Cerebellum (tissue), 4 donors: ENCODE measurements at places on chromosomes 11 and 22. TPM values are rescaled to one million over a fixed set of nuclear protein-coding genes. Genes with fewer than 3 reads are reported as not detected.

The PKNOX2 gene
- total RNA-seq = 6.4 TPM

The OR5B17 gene
- not detected for total RNA-seq

The SIK2 gene
- 15.5 TPM for total RNA-seq

The NPAT gene
- 29.9 TPM for total RNA-seq

The P2RX6 gene
- total RNA-seq = 0.36 TPM

The ASCL2 gene
- 1.7 TPM for total RNA-seq

The PYGM gene
- total RNA-seq = 1.1 TPM

The TSKU gene
- 6.7 TPM for total RNA-seq

The FAR1 gene
- total RNA-seq = 106 TPM

The AQP11 gene
- 6.5 TPM for total RNA-seq

The OR9Q1 gene
- total RNA-seq = not detected

The GDPD4 gene
- total RNA-seq = not detected

The CREB3L1 gene
- total RNA-seq = 2.4 TPM

The POGLUT3 gene
- 11.8 TPM for total RNA-seq

The DCHS1 gene
- total RNA-seq = 62.2 TPM

The LRRN4CL gene
- total RNA-seq = 0.91 TPM

The OMP gene
- 1.1 TPM for total RNA-seq

The IGSF9B gene
- 47.9 TPM for total RNA-seq

The C11orf98 gene
- total RNA-seq = 14.1 TPM

The TSSK2 gene
- total RNA-seq = not detected

The WNT11 gene
- total RNA-seq = 11.0 TPM

The LDLRAD3 gene
- 43.0 TPM for total RNA-seq

The ACTN3 gene
- not detected for total RNA-seq

The SCGB1C1 gene
- total RNA-seq = not detected

The ZP1 gene
- total RNA-seq = not detected

The CARD16 gene
- total RNA-seq = not detected
